ENCODE measurements at places on chromosomes 12 and 14. TPM values are rescaled to one million over a fixed set of nuclear protein-coding genes. Genes with fewer than 3 reads are reported as not detected.
A peak's percentile ranks its signal among the peaks of the same experiment; 100 is the strongest.

The CAPZA3 gene
- total RNA-seq, result not detected

GRCh38 chr14:102805371-102805891 lies 28.2 kb downstream of the TRAF3 start:
- peak; percentile 46 for DNase-seq

- no peak for DNase-seq
Observed at GRCh38 chr12:6945613-6946012, 1.8 kb downstream of the C12orf57 start.

DNA sequence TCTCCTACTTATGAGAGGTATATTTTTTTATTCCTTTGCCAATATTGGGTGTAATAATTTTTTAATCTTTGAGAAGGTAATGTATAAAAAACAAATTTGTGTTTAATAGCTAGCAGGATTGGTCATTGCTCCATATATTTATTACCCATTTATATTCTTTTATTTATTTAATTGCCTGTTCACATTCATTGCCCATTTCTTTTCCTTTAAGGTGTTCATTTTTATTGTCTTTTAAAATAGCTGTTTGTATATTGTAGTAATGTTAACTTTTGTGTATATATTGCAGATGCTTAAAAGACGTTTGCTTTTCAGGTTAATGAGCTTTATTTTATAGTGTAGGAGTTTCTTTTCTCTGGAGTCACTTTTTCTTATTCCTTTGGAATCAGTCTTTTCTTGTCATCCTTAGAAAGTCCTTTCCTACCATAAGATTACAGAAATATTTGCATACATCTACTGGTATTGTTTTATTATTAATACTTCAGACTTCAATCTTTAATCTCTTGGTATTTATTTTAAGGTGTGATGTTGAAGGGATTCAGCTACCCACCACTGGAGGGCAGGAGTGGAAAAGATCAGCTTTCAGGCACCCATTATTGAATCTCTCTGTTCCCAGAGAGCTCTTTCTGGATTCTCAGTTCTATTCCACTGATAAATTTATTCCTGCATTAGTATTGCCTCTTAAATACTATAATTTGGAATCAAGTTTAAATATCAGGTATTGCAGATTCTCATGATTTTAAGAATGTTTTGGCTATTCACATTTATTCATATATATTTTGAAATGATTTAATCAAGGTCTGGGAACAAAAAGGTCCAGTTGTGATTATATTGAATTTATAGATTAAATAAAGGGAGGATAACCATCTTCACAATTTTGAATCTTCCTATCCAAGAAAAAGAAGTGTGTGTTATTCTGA lies 17.3 kb downstream of the PPM1A start:
- DNase-seq, result no peak

The KIF26A gene
- total RNA-seq, result not detected

DNA sequence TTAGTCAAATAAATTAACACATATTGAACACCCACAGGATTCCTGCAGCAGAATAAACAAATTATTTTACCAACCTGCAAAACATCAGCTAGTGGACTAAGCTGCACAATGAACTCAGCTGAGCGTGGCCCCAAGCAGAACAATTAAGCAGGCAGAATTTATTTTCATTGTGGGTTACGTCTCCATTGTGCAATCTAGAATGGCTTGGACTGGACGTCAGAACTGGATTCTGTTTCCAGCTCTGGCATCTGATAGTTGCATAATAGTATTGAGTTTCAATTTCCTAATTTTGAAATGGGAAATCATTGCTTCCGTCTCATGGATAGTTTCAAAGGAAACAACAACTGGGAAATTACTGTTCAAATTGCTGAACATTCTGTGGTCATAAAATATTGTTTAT lies 35.5 kb upstream of the RERG start:
- no peak for DNase-seq

GRCh38 chr12:86170051-86170450 lies 86.1 kb downstream of the MGAT4C start:
- DNase-seq, result no peak

- DNase-seq, result no peak
Observed at GRCh38 chr12:5184186-5184585, 140.5 kb downstream of the KCNA5 start.

The DLST gene
- total RNA-seq, result 55.7 TPM

The BEGAIN gene
- total RNA-seq, result not detected

GRCh38 chr14:76375484-76375883 lies 453 bp upstream of the ESRRB start:
- DNase-seq, result no peak

The ASCL1 gene
- total RNA-seq, result not detected

- DNase-seq, result no peak
Observed at GRCh38 chr14:87810711-87811110, 182.3 kb downstream of the GALC start.

The MOK gene
- 41.9 TPM for total RNA-seq

GRCh38 chr14:103101963-103102688 lies 7.6 kb downstream of the EXOC3L4 start:
- no peak for DNase-seq

The CCNT1 gene
- total RNA-seq, result 21.8 TPM

- DNase-seq, result peak; percentile 78
Observed at GRCh38 chr12:124906606-124907261, 7.7 kb downstream of the UBC start.

DNA sequence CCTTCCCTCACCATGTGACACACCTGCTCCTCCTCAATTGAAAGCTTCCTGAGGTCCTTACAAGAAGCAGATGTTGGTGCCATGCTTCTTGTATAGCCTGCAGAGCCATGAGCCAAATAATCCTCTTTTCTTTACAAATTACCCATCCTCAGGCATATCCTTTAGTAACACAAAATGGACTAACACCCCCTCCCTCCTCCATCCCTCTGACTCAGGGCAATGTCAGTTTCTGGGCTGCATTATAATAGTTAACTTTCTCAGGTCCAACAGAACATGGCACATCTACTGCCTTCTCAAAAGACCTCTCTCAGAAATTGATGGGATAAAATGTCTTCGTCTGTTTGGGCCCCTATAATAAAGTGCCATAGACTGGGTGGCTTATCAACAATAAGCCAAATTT lies 287.0 kb downstream of the DPF3 start:
- no peak for DNase-seq

The MYH7 gene
- total RNA-seq, result not detected

Data from Caki2 (cell line).